ENCODE measurements at places on chromosomes 5 and 9.

- no peak for DNase-seq
Observed at GRCh38 chr9:942805-943580, 33.5 kb upstream of the DMRT3 start.

DNA sequence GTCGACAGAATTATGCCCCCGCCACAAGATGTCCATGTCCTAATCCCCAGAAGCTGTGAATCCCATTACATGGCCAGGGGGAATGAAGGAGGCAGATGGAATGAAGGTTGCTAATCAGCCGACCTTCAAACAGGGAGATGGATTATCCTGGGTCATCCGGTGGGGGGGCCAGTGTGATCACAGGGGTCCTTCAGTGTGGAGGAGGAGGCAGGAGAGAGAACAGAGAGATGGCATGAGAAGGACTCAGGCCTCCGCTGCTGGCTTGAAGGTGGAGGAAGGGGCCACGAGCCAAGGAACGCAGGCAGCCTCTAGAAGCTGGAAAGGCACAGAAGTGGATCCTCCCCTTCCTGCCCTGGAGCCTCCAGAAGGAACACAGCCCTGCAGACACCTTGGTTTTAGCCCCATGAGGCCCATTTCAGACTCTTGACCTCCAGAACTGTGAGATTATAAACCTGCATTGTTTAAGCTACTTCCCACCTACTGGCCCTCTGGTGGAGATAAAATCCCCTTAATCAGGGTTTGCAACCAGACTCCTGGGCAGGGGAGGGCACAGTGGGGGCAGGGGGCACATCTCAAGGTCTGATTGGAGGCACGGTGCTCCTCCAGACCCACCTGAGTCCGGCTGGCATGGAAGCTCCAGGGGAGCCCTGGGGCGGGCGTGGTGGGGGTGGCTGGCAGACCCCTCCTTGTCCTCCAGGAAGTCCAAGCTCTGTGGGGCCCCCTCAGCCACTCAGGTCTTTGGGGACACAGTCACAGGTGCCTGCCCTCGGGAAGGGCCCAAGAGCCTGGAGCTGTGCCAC, 13.8 kb downstream of the PTGES2 start:
- no peak for DNase-seq

- no peak for DNase-seq
Observed at GRCh38 chr5:170805666-170806065, 22.1 kb downstream of the GABRP start.

GRCh38 chr9:123528501-123528900, 172.5 kb downstream of the CRB2 start:
- DNase-seq: no peak

DNA sequence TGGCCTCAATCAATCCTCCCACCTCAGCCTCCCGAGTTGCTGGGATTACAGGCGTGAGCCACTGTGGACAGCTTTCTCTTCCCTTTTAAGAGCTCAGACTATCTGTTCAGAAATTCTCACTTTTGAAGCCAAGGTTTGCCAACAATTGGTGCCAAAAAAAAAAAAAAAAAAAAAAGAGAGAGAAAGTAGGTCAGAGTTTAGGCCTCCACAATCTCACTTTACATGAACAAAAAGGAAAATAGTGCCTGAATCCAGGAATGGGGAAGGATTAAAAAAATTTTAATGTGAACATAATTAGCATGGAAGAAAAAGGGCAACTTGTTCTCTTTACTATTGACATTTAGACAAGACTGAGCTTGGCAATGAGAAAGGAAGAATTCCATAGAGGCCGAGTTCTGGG, 94.1 kb downstream of the NSG2 start:
- DNase-seq: no peak

GRCh38 chr9:31210978-31211570, 1173.4 kb upstream of the ACO1 start:
- no peak for DNase-seq

- no peak for DNase-seq
Observed at GRCh38 chr9:37951671-37952449, 47.9 kb upstream of the SLC25A51 start.

DNA sequence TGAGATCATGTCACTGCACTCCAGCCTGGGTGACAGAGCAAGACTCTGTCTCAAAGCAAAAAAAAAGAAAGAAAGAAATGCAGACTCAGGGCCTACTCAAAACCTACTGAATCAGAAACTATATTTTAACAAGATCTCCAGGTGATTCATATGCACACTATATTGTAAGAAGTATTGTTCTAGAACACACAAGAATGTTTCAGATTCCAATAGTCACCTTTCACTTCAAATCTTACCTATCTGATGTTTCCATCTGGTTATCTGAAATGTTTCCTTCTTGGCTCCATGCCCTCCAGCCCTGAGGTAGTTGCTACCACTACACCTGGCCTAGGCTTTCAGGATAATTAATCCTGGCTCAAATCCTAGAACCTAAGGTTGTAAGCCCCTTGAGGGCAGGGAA, 36.8 kb upstream of the SNX2 start:
- no peak for DNase-seq

DNA sequence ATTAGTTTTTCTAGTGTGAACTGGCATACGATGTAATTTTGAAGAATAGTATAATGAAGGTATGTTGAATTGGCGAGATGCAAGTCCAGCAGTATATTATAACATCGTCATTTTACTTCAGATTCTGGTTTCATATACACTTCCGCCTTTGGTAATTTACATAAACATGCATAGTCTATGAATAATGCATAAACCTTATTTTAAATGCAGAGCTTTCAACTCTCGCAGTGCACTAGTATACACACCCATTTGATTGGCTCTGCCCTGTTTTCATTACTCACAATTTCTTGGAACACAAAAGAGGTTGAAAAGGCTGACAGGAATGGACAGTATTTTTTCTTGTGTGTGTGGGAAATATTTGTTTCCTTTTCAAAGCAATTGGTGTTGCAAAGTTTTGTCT, 128.9 kb upstream of the CCNH start:
- DNase-seq: no peak

DNA sequence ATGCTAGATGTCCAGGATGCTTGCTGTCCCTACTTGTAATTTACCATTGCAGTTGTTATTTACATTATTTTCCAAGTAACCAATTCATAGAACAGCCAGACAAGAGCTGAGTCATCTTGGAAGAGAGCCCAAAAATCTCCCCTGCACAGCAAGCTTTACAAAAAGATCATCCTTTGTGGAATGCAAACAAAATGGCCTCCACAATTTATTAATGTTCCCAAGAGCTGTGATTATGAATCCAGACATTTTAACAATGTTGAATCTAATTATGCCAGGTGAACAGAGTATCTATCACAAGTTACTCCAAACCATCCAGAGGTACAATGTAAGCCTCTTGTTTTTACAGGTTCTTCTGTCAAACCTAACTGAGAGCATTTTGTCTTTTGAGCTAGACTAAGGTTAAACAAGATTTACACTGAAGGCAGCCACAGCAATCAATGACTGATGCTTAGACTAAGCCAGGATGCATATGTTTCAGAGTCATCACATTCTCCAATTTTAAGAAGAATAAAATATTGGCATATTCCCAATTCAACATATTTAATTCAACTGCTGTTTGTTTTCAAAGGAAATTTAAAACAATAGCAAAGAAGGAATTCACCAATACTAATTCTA, 95.3 kb upstream of the SLC12A2 start:
- no peak for DNase-seq

GRCh38 chr9:100590481-100590880, 12.6 kb downstream of the CAVIN4 start:
- no peak for DNase-seq

GRCh38 chr5:124996023-124996763, 249.8 kb upstream of the ZNF608 start:
- DNase-seq: no peak

- DNase-seq: no peak
Observed at GRCh38 chr9:133506653-133507038, 18.1 kb downstream of the MYMK start.

DNA sequence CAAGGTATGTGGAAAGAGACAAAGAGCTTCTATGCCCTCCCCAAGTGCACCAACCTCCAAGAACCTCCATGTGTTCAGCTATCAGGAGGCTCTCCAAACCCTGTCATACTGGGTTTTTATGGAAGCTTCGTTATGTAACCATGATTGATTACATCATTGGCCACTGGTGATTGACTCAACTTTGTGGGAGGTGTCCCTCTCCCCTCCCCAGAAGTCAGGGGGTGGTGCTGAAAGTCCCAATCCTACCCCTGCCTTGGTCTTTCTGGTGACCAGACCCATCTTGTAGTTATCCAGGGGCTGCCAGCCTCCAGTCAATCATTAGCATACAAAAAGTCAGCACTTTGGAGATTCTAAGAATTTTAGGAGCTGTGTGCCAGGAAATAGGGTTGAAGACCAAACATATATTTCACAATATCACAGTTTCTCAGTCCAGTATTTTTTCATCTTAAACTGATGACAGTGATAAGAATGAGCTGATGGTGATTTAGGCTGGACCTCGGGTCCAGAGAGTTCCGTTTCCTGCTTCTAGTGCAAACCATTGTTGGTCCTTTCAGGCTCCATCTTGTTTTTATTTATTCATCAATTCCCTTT, 27.3 kb upstream of the FANCC start:
- no peak for DNase-seq

- no peak for DNase-seq
Observed at GRCh38 chr5:23763170-23763569, 255.8 kb downstream of the PRDM9 start.

DNA sequence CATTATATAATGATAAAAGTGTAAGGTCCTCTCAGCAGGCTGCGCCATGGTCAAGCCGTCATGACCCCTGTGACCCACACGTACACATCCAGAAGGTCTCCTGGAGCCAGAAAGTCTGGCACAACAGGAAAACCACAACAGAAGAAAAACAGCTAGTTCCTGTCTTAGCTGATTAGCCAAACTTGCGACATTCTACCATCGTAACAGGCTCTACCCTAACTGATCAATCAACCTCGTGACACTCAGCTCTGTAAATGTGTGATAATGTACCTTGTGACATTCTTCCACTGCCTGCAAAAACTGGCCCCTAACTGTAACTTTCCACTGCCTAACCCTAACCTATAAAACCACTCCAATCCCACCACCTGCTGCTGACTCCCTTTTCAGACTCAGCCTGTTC, 316.4 kb upstream of the TUSC1 start:
- no peak for DNase-seq

DNA sequence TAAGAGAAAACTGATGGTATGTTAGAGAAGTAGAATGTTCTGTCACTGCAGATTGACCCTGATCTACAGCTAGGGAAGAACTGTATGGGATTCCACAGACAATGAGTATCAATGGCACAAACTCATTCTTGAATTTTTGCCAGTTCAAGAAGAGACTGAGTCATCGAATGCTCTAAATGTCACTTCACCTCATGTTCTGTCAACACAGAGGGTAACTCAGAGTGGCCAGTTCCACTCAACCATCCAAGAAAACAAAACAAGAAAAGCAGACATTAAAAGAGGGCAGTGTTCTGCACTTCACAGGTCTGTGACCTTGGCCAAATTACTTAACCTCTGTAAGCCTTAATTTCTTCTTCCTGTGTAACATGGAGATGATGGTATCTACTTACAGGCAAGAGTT, 132.2 kb upstream of the HMHB1 start:
- DNase-seq: no peak

GRCh38 chr9:38202336-38202938, 133.4 kb upstream of the SHB start:
- DNase-seq: no peak

DNA sequence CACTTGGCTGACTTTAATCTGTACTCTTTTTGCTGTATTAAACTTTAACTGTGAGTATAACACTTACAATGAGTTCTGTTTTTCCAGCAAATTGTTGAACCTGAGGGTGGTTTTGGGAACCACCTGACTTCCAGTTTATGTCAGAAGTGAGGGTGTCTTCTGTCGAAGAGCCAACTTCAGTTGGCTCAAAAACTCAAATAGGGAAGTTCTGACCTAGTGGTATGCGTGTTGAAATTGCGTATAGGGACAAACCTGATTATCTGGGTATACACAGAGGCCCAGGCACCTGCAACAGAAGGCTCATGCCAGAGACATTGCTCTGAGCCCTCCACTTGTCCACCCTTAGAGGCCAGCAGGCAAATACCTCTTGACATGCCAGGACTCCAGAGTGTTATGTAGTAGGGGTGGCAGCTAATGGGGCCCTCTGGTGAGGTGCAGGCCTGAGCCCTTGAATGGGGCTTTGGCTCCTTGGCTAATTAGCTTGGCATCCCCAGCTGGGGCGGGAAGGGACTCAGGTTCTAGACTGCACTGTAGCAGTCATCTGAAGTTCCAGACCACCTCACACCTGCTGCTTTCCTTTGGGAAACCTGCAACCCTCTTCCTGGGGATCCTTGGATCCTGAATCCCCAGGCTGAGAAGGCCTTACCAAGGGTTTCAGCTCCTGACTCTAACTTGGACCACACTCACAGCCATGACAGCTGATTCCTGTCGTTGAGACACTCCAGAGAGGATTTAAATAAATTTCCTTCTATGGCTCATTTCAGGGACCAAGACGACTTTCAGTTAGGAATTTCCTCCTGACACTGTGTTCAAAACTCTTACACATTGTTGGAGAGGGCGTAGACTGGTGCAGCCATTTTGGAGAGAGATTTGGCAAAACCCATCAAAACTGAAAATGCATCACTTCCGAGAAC, 189.6 kb downstream of the HSPA4 start:
- no peak for DNase-seq

DNA sequence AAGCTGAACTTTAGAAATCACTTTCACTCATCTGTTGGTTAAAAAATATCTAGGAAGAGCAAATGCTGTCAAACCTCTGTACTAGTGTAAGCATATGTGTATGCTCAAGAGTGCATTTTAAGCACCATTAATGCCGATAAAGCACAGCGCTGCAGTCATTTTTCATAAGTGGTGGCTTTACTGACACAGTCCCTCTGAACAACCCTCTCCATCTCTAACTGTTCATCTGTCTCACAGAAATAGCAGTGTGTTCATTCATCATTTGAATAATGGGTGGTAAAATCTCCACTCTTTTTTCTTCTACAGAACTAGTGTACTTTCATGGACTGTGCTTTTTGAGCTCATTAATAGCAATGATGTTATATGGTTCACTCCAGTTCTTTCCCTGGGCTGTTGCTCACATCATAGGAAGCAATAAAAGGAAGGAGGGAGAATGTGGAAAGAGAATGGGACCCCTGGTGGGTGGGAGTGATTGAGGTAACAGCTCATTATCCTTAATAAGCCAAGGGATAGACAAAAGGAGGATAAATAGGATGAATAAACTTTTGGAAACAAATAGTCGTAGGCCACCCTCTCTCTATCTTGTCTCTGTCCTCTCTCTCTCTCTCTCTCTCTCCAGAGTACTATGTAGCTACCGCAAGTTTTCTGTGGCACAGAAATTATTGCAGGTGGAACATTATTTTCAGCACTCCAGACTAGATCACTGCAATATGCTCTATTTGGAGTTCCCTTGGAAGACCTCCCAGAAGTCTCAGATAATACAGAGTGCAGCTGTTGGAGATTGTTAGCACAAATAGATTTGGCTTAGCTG, 117.9 kb upstream of the PRDM9 start:
- no peak for DNase-seq

GRCh38 chr5:156219483-156220005, 107.4 kb upstream of the SGCD start:
- no peak for DNase-seq

DNA sequence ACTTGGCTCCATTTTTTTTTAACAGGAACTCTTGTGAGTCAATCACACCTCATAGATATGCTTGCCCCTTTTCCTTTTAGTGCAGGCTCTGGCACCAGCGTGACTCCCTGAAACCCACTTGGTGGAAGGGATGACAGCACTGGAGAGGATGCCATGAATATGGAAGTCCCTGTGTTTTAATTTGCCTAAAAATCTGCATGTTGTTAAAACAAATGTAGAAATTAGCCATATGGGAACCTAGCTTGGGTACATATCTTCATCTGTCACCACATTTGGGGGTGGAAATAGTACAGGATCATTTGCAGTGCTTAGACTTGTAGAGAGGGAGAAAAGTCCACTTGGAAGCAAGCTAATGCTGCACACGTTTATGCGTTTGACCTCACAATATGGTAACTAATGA, 179.0 kb downstream of the EBF1 start:
- DNase-seq: no peak
